ENCODE measurements at places on chromosomes 6 and 20.

- no peak for DNase-seq
Observed at GRCh38 chr20:8711501-8711900, 357.4 kb upstream of the PLCB4 start.

GRCh38 chr6:167906899-167907298 lies 80.2 kb downstream of the AFDN start:
- no peak for DNase-seq

GRCh38 chr6:161013695-161014094 lies 22.1 kb downstream of the MAP3K4 start:
- DNase-seq: no peak

- peak; percentile 86 for DNase-seq
Observed at GRCh38 chr6:16769986-16770376, 8.7 kb upstream of the ATXN1 start.

Data from HT1080 (cell line).